ENCODE measurements at places on chromosomes 7 and 10.

- no peak for DNase-seq
These were observed 547.2 kb downstream of the ETV1 start for GRCh38 chr7:13442226-13442625.

DNA sequence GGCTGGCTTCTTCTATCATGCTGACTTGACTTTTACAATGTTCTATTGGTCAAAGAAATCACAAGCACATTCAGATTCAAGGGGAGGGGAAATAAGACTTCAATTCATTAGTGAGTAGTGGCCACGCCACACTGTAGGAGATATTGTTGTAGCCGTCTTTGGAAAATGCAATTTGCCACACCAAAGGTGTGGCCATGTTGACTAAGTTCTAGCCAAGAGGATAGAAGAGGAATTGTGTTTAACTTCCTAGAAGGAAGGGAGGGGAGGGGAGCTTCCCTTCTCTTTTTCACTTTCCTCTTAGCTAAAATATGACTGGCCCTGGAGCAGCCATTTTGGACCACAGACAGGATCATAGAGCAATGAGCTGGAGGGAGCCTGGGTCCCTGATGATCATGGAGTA, 3.4 kb upstream of the PRKAR2B start:
- DNase-seq, result no peak

- no peak for DNase-seq
These were observed 648.5 kb upstream of the NRP1 start for GRCh38 chr10:33982995-33983394.

DNA sequence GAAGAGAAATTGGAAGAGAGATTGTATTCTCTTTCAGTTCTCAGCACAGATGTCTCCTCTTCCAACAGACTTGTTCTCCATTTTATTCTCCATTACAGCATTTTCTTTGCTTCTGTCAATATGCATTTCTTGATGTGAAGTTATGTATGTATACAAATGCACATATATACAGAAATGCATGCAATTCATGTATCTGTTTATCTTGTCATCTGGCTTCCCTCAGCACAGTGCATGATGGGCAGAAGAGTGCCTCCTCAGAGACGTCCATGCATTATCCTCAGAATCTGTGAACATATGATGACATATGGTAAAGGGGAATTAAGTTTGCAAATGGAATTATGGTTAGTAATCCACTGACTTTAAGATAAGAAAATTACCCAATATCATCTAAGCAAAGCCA, 106.7 kb upstream of the VWC2 start:
- DNase-seq, result no peak

GRCh38 chr10:132516771-132517725, 20.5 kb upstream of the INPP5A start:
- no peak for DNase-seq

DNA sequence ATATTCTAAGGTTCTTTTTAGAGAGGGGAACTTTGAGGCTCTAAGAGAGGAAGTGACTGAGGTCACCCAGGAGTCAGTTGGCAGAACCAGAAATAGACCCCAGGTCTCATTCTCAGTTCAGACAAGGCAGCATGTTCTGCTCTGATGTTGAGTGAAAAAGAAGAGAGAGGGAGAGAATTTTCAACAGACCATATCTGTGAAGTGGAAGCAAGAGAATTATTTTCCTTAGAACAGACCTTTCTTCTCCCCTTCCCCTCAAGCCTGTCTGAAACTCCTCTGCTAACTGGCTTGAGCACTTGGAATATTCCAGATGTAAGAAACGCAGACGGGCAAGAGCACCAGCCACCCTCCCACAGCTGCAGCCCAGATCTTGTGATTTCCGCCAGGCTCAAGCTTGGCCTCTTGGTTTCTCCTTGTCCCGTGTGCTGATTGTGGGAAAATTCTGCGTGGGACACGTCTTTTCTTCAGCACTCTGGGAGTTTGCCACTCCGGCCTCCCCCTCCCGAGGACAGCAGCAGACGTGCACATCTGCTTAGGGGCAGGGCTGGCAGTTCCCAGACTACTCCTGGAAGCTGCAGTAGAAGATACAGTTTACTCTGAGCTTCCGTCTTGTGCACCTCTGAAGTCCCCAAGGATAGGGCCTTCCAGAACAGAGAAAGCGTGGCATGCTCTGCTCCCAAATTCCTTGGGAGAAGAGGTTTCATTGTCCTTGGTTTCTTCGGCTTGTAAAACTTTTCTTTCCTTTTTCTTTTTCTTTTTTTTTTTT, 22.7 kb upstream of the IKZF1 start:
- no peak for DNase-seq

GRCh38 chr7:155143381-155143780, 73.3 kb downstream of the HTR5A start:
- DNase-seq, result no peak

DNA sequence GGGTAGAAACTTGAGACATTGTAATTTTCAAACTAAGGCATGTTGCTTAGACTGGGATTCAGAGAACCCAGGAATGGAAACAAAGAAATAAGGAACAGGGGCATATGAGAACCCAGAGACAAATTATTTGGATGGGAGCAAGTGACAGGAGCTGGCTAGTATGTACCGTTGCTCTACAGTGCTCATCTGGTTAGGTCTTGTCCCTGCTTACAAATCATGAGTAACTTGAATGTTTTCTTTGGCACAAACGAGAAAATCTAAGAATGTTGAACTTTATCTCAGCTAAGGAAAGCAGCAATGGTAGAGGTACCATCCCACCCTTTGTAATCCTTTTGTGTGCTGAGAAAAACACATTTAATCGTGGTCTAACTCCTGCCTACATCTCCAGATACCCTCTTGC, 116.0 kb upstream of the IMMP2L start:
- no peak for DNase-seq

- DNase-seq, result no peak
These were observed 73.2 kb downstream of the GPR37 start for GRCh38 chr7:124692425-124692824.

- no peak for DNase-seq
These were observed 332.2 kb downstream of the LRMDA start for GRCh38 chr10:75763652-75764051.

DNA sequence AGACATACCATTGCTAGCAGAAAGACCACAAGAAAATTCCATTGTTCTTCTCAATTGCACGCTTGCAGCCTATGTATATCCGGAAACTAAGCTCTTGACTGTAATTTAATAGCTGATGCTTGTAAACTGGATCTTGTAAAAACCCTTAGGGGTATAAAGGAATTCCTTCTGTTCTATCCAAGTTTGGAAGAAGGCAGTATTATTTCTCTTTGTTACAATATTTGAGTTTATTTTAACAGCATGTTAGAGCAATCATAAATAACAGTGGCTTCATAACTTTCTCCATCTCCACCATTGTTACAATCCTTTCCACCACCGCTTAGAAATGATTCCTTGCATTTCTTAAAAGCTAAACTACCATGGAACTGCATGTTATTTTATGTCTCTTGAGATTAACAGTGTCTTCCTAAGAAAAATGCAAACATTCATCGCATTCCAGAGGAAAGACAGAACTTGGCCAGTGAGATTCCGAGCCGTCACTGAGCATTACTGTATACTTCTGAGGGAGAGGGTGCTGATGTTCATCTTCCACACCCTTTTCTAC, 92.5 kb downstream of the TRIL start:
- DNase-seq, result no peak

DNA sequence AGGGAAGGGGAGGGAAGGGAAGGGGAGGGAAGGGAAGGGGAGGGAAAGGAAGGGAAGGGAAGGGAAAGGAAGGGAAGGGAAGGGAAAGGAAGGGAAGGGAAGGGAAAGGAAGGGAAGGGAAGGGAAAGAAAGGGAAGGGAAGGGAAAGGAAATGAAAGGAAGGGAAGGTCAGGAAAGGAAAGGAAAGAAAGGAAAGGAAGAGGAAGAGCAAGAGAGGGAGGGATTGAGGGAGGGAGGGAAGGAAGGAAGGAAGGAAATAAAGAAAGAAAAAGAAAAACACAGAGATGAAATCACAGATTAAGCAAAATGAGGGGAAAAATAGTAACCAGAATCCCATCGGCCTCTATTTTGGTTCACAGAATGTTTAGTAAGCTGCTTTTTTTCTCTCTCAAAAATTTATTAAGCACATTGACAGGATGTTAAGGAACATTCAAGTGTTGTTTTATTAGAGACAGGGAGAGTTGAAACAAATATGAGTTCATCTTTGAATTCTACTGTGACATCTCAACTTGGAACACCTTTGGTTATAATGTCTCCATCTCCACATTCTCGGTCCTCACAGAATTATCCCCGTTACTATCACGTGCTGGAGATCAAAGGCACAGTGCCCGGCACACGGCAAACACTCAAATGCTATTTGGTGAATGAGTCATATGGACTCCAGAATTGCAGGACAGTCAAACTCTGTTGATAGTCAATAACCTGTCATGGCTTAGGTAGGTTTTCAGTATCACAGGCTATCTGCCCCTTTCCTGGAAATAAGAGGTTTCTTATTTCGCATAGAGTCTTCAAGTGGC, 52.4 kb downstream of the ABCB1 start:
- DNase-seq, result no peak

DNA sequence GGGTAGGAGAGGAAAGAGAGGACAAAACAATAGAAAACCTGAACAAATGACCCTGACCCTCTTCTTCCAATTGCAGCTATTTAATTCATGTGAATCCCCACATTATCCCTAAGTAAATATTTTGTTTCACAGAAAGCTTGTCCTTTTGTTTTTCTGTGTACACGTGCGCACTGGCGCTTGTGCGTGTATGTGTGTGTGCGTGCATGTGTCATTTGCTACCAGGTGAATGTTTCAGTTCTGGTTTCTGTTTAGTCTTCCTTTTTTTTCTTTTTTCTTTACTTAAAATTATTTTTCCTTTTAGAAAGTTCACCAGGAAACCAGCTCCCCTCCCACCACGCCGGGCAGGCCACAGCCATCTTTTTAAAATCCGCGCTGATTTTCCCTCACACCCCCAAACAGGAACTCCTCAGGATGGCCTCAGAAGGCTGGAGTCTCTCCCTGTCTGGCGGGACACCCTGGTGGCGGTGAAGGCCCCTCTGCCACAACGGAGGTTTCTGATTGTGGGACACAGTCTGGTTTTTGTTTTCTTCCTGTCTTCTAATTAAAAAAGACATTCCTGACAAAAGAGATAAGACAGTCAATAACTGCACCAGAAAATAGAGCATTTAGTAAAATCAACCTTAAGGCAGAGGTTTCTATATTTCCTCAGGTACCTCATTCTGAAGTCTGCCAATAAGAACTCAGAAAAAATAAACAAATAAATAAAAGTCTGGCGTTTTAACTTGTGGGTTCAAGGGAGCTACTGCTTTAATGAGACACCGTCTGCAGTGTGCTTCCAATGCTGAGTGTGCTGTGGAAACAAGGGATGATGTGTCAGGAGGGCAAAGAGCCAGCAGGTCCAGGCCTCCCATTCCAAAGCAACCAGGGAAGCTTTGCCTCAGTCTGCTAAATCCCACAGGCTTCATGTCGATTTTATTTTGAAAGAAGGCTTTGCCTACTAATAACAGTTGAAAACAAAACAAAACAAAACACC, 17.4 kb downstream of the IRF5 start:
- DNase-seq, result no peak

DNA sequence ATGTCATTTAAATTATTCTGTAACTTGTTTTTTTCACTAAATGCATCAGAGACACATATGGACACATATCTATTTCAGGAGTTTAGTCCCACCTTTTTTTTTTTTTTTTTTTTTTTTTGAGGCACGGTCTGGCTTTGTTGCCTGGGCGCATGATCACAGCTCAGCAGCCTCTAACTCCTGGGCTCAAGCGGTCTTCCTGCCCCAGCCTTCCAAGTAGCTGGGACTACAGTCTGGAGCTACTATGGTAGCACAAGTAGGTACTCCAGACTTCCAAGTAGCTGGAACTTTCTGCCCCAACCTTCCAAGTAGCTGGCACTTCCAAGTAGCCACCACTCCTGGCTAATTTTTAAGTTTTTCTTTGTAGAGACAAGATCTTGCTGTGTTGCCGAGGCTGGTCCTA, 407.7 kb downstream of the GALNT17 start:
- no peak for DNase-seq

DNA sequence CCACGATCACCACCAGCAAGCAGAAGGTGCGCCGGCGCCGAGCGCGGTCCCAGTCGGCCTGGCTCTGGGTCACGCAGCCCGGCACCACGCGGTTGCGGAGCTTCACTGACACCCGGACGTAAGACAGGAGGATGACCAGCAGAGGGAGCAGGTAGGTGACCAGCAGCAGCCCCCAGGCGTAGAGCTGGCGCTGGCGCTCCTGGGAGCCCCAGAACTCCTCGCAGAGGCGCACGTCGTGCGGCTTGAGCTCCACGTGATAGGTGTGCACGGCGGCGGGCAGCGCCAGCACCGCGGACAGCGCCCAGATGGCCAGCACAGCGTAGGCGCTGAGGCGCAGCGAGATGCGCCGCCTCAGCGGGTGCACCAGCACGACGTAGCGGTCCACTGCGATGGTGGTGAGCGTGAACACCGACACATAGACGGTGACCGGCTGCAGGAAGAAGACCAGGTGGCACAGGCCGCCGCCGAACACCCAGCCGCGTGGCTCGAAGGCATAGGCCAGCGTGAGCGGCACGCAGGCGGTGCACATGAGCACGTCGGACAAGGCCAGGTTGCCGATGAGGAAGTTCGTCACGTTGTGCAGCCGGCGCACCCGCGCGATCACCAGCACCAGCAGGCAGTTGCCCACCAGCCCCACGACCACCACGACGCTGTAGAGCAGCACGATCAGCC, 920 bp downstream of the PRLHR start:
- DNase-seq, result peak; percentile 25

GRCh38 chr7:120944826-120945562, 5.6 kb upstream of the ING3 start:
- no peak for DNase-seq

GRCh38 chr7:27905951-27906350, 166.0 kb downstream of the TAX1BP1 start:
- no peak for DNase-seq

DNA sequence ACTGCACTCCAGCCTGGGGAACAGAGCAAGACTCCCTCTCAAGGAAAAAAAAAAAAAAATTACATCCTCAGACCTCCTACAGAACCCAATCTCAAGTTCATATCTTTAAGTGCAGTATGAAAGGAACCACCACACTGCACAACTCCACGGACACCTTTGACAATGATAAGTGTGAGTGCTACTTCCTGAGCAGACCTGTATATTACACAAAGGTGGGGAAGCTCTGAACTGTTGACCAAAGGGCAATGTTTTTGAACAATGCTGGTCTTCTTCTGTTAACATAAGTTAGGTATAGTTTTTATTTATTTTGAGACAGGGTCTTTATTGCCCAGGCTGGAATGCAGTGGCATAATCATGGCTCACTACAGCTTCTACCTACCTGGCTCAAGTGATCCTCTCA, 54.1 kb upstream of the RNF148 start:
- DNase-seq, result no peak

Measured in GM12892 (cell line).